Mesenteric fat pad (tissue), 1 donor: ENCODE measurements at places on chromosomes 12 and 14. TPM values are rescaled to one million over a fixed set of nuclear protein-coding genes. Genes with fewer than 3 reads are reported as not detected.
A peak's percentile ranks its signal among the peaks of the same experiment; 100 is the strongest.

MAP3K9 gene
- 0.26 TPM for total RNA-seq

DNA sequence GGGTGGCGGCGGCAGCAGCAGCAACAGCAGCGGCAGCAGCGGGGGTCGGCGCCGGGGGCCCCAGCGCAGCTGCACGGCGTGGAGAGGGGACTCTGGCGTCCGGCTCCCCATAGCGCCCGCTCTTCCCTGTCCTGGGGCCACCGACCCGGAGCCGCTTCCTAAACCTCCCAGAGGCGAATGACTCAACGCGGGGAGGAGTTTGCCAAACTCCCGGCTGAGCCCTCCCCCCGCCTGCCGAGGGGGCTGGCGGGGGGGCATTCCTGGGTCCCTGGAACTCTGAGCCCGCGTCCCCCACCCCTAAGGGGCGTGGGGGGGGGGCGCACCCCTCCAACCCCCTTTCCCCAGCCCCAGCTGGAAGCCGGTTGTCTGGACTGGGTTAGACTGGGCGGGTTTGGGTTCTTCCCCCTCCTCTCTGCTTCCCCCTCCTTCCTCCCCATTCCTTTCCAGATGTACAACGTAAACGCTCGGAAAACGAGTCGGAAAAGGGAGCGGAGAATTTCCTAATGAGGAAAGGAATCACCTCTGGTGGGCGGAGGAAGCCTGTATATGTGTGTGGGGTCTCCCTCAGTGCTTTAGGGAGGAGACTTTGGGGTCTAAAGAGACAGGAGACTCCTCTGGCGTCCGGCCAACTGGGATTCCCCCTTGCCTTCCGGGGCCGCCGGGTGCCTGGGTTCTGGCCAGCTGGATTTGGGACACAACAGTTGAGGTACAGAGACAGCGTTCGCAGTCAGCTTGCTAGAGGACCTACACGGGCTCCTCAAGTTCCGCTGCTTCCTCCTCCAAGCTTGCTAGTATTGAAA, at the start of gene ITGA5:
ITGA5 (minus strand) TSS at position 179 of the 800 bp plus-strand sequence; CDS start at position 111, 68 bp downstream.
- DNase-seq, result peak; percentile 94

- DNase-seq, result peak; percentile 83
These were observed 39.2 kb upstream of the P2RX7 start for GRCh38 chr12:121093487-121093891.

DNA sequence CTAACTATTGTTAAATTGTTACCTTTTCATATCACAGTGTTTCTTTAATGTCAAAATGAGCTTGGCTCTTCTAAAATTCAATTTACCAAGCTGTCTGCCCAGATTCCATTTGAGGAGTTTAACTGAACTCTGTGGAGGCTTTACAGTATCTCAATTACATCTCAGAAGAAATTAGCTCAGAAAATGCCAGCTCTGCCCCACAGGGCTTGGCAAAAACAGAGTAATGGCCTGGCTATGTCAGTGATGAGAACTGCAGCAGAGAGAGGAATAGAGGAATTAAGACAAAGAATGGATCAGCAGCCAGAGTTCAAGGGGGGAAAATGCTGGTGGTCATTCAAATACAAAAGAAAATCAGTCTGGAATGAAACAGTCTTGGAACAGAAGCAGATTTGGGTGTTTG, 15.8 kb upstream of the TMTC1 start:
- no peak for DNase-seq

GRCh38 chr12:93702707-93703315, 25.6 kb downstream of the CRADD start:
- DNase-seq, result no peak

DNA sequence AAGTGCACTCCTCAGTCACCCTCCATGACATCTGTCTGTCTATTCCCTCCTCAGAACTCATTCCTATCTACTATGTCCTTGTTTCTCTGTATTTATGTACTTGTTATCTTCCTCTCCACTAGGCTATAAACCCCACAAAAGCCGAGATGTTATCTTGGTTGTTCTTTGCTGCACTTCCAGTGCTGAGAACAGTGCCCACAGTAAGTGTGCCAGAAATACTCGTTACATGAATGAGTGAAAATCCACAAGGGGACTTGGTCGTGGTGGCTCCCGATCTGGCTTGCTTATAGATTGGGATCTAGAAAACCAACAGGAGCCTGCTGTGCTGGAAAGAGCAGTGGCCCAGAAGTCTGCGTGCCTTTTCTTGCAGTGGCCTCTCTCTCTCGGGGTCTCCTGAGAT, 111.9 kb upstream of the PRMT8 start:
- DNase-seq, result no peak

- DNase-seq, result no peak
These were observed 115.4 kb upstream of the PRICKLE1 start for GRCh38 chr12:42704810-42705401.

- no peak for DNase-seq
These were observed 8.1 kb downstream of the CARMIL3 start for GRCh38 chr14:24059841-24060388.

IL26 gene
- not detected for total RNA-seq

DNA sequence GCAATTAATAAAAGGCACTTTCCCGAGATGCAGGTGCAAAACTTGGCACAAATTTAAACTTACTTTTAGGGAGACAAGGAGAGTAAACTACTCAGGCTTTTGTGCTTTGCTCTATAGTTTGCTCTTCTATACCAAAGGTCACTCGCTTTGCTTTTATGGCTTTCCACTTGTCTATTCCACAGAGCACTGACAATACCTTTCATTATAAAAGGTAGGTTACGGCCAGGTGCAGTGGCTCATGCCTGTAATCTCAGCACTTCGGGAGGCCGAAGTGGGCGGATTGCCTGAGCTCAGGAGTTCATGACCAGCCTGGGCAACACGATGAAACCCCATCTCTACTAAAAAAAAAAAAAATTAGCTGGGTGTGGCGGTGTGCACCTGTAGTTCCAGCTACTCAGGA, 32.9 kb downstream of the ALKBH1 start:
- no peak for DNase-seq

DNA sequence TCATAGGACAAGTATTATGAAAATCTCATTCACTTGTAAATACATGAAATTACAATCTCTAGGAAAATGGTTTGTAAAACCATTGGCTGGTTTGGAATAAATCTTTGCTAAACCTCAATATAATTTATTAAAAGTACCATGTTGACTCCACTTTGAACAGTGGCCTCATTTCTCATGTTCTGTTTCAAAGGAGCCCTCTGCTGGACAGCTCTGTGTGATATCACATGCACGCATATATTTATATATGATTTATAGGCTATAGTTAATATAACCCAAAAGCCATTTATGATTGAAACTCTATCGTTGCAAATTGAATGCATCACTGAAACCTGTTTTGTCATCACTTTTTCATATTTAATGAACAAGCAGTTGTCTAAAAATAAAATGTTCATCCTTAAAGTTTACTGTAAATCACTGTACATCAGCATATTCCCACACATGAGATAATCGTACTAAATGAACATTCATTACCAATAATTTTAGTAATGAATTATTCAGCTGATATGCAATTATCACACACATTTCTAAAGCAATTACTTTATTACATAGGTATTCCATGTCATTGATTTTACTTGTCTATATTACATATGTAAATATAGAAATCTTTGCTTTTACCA, 493.8 kb downstream of the NPAS3 start:
- DNase-seq, result no peak

TAS2R50 gene
- total RNA-seq, result 2.0 TPM

GRCh38 chr12:53299101-53299453, 418 bp upstream of the MYG1 start:
- DNase-seq, result no peak

GRCh38 chr14:74240794-74241651, 1.8 kb downstream of the VSX2 start:
- DNase-seq, result no peak

- DNase-seq, result no peak
These were observed 997 bp downstream of the PLEKHG7 start for GRCh38 chr12:92703786-92704185.

GRCh38 chr14:35346738-35347322, 54.6 kb downstream of the PSMA6 start:
- no peak for DNase-seq

COL2A1 gene
- not detected for total RNA-seq

DNA sequence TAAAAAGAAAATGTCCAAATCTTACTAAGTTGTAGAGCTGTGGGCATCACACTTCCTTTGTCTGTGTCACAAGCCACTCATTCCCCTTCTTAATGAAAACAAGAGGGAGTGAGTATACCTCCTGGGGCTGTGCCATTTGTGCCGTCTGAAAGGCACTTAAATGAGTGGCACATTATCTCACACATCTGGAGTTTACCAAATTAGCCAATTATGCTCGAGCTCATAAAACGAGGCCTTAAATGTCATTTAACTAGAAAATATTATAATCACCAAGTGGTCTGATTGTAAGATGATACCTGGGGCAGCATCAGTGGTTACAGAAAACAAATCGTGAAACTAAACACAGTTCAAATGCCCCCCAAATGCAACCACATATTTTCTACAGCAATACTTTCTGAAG, 146.1 kb downstream of the PAX9 start:
- DNase-seq, result no peak

DNA sequence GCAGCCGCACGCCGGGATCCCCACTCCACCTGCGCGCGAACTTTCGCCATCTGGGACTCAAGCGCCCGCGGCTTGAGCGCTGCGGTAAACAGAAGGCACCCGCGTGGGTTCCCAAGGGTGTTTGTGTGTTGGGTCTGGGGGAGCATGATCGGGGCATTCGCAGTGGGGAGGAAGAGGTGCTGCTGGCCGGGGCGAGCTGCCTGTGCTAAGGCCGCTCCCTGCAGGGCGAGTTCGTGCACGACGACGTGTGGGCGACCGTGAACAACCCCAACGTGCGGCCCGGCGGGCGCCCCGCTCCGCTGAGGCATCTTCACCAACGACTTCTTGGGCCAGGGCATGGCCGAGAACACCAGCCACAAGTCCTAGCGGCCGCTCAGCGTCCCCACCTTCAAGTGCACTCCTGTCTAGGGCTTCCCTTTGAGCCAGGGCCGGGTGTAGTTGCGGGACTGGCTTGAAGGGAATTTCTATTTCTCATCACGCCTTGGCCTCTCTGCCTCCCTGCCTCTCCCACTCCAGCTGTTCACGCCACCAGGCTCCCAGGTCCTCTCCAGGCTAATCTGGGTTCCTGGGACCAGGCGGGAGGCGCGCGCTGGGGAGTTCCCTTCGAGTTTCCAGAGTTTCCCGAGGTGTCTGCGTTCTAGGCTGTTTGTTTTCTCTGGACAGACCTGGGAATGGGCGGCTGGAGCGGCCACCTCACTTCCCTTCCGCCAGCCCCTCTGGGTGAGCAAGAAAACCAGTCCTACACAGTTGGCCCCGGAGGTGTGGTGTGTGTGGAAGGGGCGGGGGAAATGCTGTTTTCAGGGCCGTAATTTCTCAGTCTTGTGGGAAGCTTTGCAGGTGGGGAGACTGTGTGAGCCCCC, 417.8 kb upstream of the TMTC1 start:
- DNase-seq, result no peak

TPH2 gene
- total RNA-seq, result not detected

GRCh38 chr14:99189201-99189801, 82.7 kb downstream of the BCL11B start:
- no peak for DNase-seq

WNT1 gene
- total RNA-seq, result not detected

DNA sequence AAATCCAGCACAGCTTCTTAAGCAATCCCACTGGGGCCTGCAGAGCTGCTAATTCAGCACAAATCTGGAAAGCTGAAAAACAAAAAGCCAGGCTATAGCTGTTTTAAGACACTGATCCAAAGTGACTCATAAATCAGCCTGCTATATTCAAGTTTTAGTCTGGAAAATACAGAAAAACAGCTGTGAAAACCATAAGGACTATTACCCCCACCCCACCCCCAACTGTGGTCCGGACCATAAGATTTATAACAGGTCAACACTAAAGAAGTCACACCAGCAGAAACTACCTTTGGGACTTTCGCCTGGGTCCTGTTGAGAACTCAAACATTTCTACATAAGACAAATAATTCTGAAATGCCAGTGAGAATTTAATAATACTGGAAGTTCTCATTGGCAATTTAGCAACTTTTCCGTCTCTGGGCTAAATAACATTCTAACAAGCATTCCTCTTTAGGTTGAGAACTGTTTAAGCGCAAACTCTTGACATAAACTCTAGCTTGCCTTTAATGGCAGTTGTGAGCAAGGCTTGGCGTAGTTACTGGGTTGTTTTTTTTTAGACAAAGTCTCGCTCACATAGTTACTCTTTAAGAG, 3.3 kb downstream of the LRIG3 start:
- no peak for DNase-seq

DNA sequence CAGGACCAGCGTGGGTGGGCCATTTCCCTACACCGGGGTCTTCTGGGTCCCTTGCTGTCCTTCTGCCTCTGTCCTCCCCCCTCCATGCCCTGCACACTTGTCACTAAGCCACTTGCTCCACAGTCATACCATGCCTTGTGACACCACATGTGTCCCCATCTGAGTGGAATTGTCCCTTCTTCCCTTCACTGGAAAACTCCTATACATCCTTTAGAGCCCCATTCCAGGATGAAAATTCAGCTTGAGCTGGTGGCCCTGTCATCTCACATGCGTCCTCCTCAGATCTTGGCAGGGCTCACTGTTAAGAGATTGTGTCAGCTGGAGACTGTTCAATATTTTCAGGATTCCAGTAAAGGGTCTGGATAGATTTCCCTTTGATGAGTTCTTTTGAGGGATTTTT, 87.4 kb downstream of the DNAH10 start:
- no peak for DNase-seq

DNA sequence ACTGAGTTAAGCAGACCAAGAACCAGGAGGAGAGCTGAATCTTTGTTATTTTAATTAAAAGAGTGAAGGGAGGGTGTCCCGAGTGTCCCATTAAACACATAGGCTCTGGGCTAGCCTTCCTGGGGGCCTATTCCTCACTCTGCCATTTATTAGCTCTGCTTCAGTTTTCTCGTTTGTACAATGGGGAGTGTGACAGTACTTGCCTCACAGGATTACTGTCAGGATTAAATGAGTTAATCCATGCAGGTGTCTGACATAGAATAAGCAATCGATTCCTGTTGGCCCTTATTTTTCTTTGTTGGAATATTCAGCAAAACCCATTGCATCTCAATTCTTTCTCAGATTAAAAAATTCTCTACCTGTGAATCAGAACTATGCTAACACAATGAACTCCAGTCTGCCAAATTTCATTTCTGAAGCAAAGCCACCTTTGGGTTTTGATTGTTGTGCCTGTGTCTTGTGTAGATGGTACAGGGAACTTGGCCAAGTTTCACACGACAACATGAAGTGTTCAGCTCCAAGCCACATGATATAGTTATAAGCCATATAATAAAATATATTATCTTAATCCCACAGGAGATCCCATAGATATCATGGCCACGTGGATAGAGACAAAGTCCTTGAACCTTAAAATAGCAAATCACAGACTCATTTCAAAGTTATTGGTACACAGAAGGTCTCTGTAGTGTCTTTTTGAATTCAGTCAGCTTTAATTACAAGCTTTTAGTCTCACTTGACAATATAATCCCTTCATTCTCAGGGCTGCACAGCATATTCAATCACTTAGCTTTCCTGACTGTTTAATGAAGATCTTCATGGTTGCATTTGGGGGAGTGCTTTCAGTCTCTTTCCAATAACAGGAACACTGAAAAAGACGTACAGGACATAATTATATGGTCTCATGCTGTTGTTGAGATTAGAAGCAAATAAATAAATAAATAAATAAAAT, 34.4 kb upstream of the CRY1 start:
- no peak for DNase-seq
